ENCODE measurements at places on chromosomes 4 and X. TPM values are rescaled to one million over a fixed set of nuclear protein-coding genes. Genes with fewer than 3 reads are reported as not detected.

SPATA18 gene
- 32.6 TPM for total RNA-seq

VAMP7 gene
- total RNA-seq = 27.3 TPM

VCX3A gene
- total RNA-seq = not detected

CT47B1 gene
- not detected for total RNA-seq

FSTL5 gene
- not detected for total RNA-seq

GABRE gene
- 33.6 TPM for total RNA-seq

FAM9C gene
- total RNA-seq = not detected

HPGD gene
- 0.20 TPM for total RNA-seq

ITGB1BP2 gene
- 3.4 TPM for total RNA-seq

PCDH11X gene
- not detected for total RNA-seq
